ENCODE measurements at places on chromosomes 1 and 21. TPM values are rescaled to one million over a fixed set of nuclear protein-coding genes. Genes with fewer than 3 reads are reported as not detected.

Gene TSPAN1
- 0.22 TPM for total RNA-seq

Gene CELA2A
- total RNA-seq = not detected

Gene SZT2
- 33.3 TPM for total RNA-seq

Gene TCHH
- not detected for total RNA-seq

Gene HENMT1
- 1.7 TPM for total RNA-seq

Gene KRTAP8-1
- total RNA-seq = not detected

Gene GPR153
- 3.0 TPM for total RNA-seq

Gene LORICRIN
- not detected for total RNA-seq

Gene LCE3D
- total RNA-seq = not detected

Gene LAMB3
- 8.7 TPM for total RNA-seq

All from uterine smooth muscle cell (primary cell).